ENCODE measurements at places on chromosomes 5 and 9. TPM values are rescaled to one million over a fixed set of nuclear protein-coding genes. Genes with fewer than 3 reads are reported as not detected.
A peak's percentile ranks its signal among the peaks of the same experiment; 100 is the strongest.

GRCh38 chr9:4866239-4866969 lies 73.7 kb downstream of the RCL1 start:
- DNase-seq = no peak

GRCh38 chr5:547086-547924 lies 23.1 kb upstream of the SLC9A3 start:
- no peak for DNase-seq

DNA sequence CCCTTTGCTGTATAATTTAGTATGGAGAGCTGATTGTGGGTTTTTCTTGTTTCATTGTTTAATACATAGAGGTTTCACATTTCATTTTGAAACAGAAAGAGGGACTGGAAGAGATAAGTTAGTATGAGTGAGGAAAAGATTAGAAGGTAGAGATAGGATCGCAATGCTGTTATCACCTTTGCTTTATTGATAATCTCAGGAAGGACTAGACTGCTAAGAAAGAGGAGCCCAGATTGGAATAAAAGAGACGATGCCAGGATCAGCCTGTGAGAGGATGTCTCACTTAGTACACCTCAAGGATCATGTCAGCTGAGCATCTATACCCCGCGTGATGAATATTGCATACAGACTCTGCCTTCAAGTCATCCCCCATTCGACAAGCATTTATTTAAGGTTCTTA lies 178.0 kb upstream of the DMAC1 start:
- no peak for DNase-seq

DNA sequence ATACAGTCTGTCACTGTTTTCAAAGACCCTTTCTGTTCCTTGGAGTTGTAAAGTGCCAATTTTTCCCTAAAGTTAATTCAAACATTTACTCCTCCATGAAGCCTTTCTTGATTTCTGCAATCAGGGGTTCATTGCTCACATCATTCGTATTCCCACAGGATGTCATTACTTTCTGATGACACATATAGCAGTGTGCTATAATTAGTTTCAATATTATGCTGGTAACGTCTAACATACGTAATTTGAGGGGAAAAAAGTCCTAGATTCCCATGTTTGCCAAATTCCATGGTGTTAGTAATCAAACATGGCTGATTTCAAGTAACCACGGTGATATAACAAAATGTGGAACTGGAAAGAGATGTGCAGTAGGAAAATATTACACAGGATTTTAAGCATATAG lies 468.2 kb upstream of the MEF2C start:
- no peak for DNase-seq

The TRIM41 gene
- total RNA-seq = 47.6 TPM

DNA sequence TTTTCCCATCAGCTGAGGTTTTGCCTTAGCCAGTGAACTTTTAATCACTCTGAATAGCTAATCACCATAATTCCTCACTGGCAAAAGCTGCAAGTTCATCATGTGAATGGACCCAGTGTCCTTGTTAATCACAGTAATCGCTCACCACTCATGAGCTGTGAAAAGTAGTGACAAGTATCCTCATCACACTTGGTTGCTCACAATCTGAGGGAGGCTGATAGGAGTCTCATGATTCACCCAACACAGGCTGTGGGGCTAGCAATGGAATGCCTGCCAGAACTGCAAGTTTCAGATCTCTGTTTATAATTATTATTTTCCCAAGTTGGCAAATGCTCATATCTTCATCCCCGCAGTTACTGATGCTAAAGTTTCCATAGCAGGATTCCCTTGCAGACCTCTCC lies 467.2 kb downstream of the KIF4B start:
- DNase-seq = no peak

DNA sequence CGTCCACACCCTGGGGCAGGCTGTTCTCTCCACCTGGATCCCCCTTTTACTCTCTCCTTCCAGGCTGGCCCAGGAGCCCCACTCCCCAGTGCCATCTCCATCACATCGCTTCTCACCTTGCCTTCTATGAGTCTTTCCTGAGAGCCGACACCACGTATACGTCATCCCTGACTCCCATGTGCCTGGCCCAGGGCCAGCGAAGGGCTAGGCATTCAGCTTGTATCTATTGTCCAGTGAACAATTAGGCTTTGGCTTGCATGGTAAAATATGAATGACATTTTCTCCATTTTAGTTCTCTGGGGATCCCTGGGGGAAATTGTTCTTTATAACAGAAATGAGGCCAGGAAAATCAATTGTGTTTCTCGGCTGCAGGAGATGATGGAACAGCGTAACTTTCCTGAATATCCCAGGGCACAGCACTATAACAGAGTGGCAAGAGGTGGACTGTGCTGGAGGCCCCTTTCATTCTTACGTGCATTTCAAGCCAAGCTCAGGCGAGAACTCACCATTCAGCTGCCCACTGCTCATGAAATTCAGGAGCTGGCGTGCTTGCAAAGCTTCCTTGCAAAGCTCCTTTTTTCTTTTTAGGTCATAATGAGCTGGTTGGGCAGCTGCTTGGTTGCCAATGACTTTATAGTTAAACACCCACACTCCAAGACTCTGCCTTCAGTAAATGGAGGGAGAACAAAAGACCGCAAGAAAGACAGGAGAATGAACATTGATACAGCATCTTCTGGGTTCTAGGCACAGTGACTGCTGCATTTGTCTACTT lies 37.7 kb downstream of the NSG2 start:
- DNase-seq = no peak

DNA sequence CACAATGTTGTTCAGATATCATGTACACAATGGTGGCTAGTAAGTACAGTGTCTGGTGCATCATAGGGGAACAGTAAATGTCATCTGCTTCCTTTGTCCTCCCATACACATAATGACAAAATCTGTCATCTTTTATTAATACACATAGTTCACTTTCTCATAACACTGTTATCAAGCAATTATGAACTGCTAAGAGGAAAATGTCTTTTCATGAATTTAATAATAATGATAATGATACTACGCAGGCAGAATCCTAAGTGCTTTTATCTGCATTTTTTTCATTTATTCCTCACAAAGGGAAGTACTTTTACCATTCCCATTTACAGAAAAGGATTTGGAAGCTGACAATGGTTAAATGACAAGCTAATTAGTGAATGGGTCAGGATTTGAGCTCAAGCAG lies 35.7 kb downstream of the DPYSL3 start:
- no peak for DNase-seq

The PCDHB9 gene
- 2.1 TPM for total RNA-seq

The SHISAL2B gene
- total RNA-seq = not detected

DNA sequence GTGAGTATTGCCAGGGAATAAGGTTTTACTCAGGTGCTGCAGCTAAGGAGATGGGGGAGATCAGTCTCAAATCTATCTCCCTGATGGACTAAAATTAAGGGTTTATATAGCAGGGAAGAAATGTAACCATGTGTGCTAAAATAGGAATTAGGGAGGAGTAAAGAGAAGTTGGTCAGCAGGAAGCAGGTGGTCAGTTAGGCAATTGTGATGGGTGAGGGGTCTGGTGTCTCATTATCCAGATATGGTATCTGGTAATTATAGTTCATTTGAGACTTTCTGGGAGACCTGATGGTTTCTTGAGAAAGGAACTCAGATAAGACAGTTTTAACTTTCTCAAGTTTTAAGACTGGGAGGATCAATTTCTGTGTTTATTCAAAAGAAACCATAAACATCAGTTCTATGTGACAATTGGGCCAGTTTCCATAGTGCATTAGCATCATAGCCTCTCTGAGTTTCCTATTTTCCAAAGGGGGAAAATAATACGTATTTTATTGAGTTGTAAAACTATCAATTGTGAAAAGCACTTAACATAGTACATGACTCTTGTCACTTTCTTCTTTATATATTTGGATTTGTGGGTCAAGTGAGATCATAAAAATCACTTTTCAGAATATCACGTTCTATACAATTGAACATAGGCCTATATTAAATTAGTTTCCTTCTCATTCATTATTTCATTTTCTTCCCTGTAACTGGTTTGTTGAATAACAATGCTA lies 115.9 kb downstream of the ZSWIM6 start:
- DNase-seq = no peak

DNA sequence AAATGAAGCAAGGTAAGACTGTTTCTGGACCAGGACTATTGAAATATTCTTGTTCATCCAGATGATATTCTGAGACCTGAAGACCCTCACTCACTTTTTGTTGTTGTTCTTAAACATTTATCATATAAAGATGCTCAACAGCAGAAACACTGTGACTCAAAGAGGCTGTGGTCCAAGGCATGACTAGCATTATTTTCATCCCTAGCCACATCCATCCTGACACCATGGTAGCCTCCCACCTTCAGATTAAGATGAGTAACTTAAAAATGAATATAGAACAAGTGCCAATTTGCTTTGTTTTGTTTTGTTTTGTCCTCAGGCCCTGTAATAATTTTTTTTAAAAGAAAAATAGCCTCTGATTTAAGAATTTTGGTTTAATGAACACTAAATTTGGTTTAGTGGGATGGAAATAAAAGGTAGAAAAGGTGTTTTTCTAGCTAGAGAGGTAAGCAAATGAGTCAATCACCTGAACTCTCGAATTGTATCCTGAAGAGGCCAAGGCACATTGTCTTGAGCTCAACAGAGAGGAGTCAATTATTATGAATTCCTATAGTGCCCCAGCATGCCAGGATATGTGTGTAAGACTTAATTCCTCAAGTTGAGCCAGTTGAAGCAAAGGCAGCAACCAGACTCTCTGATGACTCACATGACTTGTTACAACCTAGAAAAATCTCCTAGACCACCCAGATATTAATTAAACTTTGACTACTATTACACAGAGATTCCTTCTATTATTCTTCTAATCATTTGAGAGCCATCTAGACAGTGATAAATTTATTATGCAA lies 380.1 kb upstream of the TUSC1 start:
- no peak for DNase-seq

The SLC36A2 gene
- total RNA-seq = 0.14 TPM

GRCh38 chr5:91123901-91124300 lies 259.2 kb downstream of the ARRDC3 start:
- no peak for DNase-seq

GRCh38 chr5:124665625-124666024 lies 80.8 kb downstream of the ZNF608 start:
- DNase-seq = no peak

The FCN1 gene
- total RNA-seq = 2.0 TPM

The C5orf58 gene
- 0.52 TPM for total RNA-seq

The OMD gene
- 4.8 TPM for total RNA-seq

The DMRT3 gene
- total RNA-seq = not detected

The JMY gene
- 15.8 TPM for total RNA-seq

- DNase-seq = no peak
Measured at GRCh38 chr5:148388696-148389095, 4.9 kb downstream of the FBXO38 start.

DNA sequence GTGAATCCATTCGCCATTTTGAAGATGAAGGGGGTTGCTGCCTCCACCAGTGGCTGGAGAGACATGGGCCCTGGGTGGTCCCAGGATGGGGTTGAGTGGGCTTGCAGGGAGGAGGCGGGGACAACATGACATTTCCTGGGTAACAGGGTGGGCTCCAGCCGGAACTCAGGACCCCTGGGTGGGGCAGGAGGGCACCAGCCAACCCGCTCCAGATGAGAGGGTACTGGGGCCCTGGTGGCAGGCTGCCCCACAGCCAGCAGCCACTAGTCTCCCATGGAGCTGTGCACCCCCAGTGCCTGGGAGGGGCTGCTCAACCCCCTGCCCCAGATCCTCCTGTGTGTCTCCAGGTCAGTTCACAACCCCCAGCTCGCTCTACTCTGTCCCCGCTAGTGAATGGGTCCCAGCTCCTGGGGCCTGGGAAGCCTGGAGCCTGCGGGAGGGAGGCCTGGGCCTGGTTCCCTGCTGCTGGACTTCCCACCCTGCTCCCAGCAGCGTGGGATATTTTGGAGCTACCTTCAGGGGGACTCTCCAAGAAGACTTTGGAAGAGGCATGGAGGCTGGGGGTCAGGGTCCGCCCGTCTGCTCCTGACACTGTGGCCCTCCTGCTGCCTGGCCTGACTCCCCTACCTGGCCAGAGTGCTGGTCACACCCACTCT lies 55.9 kb downstream of the AHRR start:
- peak; percentile 4 for DNase-seq

- no peak for DNase-seq
Measured at GRCh38 chr9:86801246-86801645, 146.1 kb downstream of the GAS1 start.

DNA sequence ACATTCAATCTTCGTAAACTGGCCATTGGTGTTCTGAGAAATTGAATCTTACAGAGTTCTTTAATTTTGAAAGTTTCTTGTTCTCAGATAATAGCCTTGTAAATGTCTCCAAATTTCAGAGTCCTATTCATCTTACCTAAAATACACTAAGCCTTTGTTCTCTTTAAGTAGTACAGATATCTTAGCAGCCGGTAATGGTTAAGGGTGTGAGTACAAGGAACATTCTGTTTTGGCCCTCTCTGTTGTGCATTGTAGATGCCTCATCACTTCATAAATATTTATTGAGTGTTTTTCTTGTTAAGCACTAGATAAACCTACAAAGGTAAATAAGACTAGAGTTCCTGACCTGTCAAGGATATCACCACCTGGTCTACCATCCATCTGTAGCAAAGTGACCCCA lies 35.2 kb downstream of the ZCCHC7 start:
- no peak for DNase-seq

The ATP10B gene
- total RNA-seq = 119 TPM

The TAF11L5 gene
- not detected for total RNA-seq

The TICAM2 gene
- 3.3 TPM for total RNA-seq

GRCh38 chr5:61394078-61394704 lies 62.1 kb downstream of the ZSWIM6 start:
- no peak for DNase-seq

DNA sequence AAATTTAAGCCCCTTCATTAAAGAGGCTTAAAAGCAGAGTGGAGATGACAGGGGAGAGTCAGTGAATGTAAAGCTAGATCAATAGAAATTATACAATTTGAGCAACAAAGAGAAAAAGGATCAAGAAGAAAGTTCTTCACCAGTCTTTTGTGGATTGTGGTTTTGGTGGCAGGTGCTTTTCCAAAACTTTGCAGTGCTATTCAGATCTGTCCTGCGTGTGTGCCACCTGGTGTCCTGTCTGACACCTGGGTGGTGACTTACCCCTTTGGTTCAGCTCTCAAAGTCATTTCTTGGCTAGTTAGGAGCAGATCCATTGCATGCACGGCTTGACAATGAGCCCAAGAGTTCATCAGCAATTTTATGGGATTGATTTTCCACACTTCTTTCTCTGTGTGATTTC lies 69.4 kb downstream of the SREK1 start:
- DNase-seq = no peak

- DNase-seq = peak; percentile 20
Measured at GRCh38 chr9:114551750-114552685, 35.6 kb upstream of the ATP6V1G1 start.

DNA sequence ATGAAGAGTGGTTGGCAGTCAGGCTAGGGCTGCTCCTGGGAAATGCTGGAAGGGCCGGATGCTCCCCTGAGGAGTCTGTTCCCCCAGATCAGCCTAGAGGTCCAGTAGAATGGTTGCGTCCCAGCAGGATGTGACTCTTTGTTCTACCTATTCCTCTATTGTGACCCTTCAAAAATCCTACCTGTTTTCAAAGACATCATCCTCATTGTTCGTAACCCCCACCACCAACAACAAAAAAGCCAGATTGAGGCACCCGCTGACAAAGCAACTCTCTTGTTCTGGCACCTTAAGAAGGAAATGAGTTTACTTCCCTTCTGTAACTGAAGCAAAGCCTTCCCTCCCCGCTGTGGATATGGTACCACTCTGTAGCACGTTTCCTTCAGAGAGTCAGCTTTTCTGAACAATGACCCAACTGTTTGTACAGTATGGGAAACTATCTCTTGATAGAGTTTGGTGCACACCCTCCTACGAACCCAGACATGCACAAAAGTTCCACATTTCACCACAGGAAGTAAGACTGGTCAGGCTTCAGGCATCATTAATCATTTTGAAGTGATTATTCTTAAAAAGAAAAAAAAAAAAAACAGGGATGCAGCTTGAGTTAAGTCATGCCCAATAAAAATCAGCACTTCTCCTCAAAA lies 207.2 kb downstream of the ENC1 start:
- no peak for DNase-seq
